ENCODE measurements at places on chromosomes 2 and 18.

DNA sequence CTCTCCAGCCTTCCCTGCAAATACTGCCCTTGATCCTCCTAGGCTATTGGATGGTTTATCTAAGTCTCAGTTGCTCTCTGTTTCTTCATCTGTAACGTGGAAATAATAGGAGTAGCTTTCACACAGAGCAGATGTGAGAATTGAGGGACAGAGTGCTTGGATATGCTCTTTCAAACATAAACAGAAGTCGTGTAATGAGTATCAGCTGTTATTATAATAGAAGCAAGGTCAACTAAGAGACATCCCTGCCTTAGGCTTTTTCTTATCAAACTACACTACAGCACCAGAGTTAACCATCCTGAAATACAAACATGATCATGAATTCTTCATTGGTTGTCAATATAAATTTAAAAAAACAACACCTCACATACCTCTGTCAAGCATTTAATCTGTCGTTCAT, 138.2 kb downstream of the DOK6 start:
- DNase-seq = no peak

DNA sequence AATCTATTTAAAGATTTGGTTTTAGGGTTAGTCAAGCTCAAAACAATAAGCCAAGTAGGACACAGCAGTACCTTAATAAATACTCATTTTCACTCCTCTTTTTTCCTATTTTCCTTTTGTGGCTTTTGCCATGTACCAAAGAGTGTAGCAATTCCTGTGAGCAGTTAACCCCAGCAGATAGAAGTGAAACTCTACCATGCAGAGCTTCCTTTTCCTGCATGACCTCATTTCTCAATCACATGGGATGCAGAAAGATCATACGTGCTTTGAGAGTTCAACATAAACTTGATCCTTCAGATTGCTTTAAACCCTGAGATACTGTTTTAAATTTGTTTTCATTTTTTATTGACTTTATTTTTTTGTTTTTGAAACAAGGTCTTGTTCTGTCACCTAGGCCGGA, 99.1 kb upstream of the ARHGAP15 start:
- no peak for DNase-seq

GRCh38 chr18:43139288-43139946, 23.9 kb upstream of the RIT2 start:
- DNase-seq = no peak

GRCh38 chr2:78780864-78781583, 244.5 kb upstream of the REG3G start:
- no peak for DNase-seq

DNA sequence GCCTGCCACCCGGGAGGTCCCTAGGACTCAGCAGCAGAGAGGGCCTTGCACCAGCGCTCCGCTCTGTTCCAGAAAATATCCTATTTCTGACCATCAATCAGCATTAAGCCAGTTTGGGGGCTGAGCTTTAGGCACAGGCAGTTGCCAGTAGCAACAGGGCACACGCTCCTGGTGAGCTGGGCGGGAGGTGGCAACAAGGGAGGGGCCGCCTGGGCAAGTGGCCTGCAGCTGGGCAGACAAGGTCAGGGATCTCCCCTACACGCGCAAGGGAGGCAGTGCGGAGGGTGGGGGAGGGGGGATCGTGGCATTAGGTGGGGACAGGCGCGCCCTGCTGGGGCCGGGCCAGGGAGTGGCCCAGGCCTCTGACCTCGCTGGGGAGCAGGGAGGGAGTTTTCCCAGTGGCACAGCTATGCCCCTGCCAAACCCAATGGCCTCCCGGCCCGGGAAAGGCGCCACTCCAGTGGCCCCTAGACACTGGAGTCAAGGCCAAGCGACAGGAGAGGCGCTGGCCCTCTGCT, 302.8 kb downstream of the NCKAP5 start:
- no peak for DNase-seq

GRCh38 chr2:120118471-120118870, 104.7 kb downstream of the TMEM185B start:
- no peak for DNase-seq

- no peak for DNase-seq
These were observed 32.2 kb upstream of the ST3GAL5 start for GRCh38 chr2:85920810-85921545.

DNA sequence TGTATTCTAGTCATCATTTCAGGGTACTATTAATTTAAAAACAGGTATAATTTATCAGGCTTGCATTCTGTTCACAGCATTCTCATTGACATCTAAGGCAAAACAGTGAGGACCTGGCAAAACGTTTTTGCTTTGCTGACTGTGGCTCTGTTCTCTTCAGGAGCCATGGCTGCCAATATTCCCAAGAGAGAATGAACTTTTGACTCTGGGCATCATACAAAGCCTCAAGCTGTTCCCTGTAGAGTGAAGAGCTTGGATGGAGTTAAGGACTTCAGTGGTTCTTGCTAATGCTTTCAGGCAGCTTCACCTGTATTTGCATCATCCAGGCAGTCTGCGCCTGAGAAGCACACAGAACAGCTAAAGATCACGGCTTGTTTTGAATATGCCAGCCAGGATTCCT, 65.9 kb upstream of the CAVIN2 start:
- DNase-seq = no peak

DNA sequence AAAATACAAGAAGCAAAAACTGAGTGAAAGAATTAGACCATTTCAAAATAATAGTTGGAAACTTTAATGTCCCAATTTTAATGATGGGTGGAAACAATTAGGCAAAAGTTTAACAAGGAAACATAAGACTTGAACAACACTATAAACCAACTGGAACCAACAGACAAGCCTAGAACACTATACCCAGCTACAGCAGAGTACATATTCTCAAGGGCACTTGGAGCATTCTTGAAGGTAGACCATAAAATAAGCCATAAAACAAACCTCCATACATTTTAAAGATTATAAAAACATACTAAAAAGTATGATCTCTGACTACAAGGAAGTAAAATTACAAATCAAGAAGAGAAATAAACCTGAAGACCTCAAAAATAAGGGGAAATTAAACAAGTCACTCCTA, 616.7 kb downstream of the SUCLG1 start:
- DNase-seq = no peak

GRCh38 chr2:237154884-237155851, 69.5 kb downstream of the COPS8 start:
- no peak for DNase-seq

DNA sequence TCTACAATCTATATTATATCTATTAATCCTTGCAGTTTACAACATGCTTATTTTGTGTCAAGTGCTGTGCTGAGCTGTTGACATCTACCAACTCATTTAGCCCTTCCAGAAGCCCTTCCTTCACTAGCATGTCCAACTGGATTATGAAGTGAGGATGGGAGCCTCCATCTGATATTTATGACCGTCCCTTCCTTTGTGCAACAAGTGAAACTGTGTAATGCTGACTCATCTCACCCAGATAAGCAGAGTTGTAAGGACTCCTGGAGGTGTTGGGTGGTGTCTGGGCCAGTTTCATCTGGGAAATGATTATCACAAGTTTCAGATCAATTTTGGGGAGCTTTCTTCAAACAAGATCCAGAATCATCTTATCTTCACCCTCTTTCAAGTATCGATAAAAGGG, 156.6 kb upstream of the ETAA1 start:
- no peak for DNase-seq

- peak; percentile 87 for DNase-seq
These were observed 858 bp downstream of the TP53I3 start for GRCh38 chr2:24083567-24084385.

- no peak for DNase-seq
These were observed 710.0 kb downstream of the LRRTM4 start for GRCh38 chr2:76812156-76812555.

- no peak for DNase-seq
These were observed 117.8 kb upstream of the NRP2 start for GRCh38 chr2:205564346-205565141.

GRCh38 chr2:237674731-237675276, 47.4 kb downstream of the LRRFIP1 start:
- peak; percentile 94 for DNase-seq

GRCh38 chr2:9690252-9690651, 59.5 kb upstream of the YWHAQ start:
- DNase-seq = no peak

DNA sequence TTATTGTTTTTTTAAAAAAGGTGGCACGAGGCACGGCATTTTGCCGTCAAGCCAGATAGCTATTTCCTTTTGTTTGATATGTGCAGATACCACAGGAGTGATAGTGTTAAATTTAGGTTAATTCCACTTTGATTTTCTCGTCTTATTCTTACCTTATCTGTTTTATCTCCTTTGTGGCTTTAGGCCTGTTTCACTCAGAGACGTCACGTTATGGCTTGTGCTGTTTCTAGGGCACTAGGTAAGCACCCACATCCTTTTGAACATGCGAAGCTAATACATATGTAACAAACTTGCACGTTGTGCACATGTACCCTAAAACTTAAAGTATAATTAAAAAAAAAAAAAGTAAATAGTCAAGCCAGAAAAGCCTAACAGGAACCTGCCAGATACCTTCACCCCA, 57.8 kb downstream of the C18orf63 start:
- DNase-seq = peak; percentile 98

DNA sequence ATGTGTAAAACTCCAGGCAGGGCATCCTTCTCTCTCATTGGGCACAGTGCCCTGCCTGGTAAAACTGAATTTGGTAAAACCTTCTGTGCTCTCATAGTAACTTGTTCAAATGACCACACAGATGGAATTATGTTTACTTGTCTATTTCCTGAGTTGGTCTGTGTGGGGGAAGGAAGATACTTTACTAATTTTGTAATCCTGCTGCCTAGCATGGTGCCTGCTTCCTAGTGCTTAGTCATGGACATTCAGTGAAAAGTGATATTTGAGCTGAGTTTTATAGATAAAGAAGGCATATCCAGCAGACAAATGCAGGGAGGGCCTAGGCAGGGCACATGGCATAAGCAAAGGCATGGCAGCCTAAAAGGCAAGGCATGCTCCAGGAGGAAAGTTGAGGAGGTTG, 199.4 kb downstream of the FSHR start:
- no peak for DNase-seq

GRCh38 chr2:40321822-40322221, 130.1 kb downstream of the SLC8A1 start:
- no peak for DNase-seq

DNA sequence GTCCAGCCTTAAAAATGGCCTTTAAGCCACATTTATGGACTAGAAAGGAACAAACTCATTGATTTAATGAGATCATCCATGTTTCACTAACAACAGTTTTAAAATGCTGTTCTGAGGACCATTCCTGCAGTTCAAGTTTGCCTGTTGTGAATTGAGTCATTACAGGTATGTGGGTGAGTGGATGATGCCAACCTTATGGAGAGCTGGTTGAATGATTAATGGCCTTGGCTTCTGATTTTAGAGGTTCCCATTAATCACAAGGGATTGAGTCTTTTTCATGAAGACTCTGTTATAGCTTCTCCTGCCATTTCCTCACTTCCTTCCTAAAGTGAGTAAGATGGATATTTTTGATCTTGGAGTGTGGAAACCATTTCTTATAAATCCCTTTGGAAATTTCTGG, 459.8 kb upstream of the SLC14A2 start:
- no peak for DNase-seq

DNA sequence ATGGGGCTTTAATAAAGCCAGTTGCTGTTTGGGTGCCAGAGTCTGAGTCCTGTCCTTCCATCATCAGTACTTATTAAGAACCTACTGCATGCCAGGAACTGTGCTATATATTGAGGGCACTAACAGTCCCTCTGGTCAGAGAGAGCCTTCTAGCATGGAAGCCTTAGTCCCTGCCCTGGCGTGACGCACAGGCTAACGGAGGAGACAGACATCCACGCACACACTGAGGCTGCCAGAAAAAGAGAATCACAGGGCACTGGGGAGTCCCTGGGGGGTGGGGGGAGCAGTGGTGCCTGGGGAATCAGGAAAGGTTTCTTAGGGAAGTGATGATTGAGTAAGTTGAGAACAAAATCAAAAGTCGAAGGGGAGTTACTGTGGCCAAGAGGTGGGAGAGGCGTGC, 31.5 kb downstream of the CTIF start:
- DNase-seq = no peak

- DNase-seq = no peak
These were observed 363.3 kb downstream of the ALK start for GRCh38 chr2:29558097-29558496.

DNA sequence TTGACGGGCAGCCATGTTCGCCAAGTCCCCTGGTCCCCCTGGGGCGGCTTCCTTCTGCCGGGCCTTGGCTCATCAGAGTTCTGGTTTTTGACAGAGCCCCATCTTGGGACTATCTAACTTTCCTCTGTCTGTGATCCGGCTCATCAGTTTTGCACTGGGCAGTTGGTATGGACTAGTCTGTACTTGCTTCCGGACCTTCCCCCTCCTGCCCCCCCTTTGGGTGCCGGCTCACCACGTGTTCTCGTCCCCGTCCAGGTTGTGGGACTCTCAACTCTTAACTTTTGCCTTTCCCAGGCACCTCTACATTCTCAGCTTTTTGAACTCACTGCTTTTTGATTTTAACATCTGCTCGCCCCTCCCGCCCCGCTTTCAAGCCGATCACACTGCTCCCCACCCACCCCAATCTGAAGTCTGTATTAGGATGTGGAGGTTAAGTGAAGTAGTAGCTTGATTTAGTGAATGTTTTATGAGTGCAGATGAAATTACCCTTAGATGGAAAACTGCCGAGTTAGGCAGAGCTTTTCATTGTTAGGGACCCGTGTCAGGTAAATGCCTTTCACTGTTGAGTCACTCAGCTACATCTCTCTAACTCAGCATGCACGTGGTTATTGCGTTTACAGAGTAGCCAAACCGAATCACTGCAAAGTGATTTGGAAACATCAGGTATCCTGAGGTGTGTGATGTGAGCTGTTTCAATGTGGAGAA, 874 bp downstream of the WDR43 start:
- peak; percentile 28 for DNase-seq

DNA sequence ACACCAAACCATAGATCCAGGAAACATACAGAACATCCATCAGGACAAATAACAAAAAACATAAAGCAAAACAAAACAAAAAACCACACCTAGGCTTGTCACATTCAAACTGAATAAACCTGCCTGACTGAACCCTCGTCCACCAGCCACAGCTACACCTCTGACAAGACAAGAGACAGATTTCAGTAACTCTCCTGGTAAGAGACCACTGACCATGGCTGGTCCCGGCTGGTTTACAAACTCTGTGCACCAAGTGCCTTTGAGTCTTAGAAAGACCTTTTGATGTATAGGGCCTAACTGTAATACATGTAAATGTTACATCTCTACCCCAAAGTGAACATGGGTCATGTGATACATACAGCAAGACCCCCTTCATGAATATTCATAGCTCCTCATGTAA, 4.8 kb upstream of the SLC66A2 start:
- DNase-seq = no peak

DNA sequence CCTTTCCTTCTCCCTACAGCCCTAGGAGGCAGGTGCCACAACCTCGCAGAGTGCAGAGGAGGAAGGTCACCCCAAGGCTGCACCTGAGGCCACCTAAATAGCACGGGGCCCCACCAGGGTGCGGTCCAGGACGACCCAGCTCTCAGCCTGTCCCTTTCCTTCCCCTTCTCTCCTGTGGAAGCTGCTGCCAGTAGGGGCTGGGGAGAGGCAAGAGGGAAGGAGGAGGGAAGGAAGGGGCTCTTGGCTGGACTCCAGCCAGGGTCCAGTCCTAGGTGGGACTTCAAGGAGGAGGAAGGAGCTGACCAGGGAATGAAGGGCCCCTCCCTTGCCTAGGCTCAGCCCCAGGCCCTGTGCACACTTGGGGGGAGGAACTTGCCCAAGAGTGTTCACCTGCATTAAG, 11.1 kb downstream of the CRACDL start:
- no peak for DNase-seq
